ENCODE measurements at places on chromosomes 16 and 17.

- no peak for DNase-seq
These were observed 115.7 kb downstream of the ZNF423 start for GRCh38 chr16:49740256-49740655.

DNA sequence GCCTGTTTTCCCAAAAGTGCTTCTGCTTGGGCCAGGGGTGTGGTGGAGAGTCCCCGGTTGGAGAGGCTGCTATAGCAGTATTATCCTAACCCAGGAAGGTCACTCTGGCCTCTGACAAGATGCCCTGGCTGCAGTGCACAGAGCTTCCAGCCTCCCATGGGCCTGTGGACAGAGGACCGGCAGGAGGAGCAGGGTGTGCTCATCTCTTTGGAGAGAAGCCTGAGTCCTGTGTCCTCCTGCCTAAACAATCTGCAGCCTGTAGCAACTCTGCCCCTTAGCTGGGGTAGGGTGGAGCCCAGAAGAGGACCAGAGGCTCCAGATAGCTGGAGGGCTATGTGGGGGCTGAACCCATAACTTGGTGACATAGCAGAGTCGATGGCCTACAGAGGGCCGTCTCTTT lies 78.0 kb downstream of the MPRIP start:
- DNase-seq, result no peak

DNA sequence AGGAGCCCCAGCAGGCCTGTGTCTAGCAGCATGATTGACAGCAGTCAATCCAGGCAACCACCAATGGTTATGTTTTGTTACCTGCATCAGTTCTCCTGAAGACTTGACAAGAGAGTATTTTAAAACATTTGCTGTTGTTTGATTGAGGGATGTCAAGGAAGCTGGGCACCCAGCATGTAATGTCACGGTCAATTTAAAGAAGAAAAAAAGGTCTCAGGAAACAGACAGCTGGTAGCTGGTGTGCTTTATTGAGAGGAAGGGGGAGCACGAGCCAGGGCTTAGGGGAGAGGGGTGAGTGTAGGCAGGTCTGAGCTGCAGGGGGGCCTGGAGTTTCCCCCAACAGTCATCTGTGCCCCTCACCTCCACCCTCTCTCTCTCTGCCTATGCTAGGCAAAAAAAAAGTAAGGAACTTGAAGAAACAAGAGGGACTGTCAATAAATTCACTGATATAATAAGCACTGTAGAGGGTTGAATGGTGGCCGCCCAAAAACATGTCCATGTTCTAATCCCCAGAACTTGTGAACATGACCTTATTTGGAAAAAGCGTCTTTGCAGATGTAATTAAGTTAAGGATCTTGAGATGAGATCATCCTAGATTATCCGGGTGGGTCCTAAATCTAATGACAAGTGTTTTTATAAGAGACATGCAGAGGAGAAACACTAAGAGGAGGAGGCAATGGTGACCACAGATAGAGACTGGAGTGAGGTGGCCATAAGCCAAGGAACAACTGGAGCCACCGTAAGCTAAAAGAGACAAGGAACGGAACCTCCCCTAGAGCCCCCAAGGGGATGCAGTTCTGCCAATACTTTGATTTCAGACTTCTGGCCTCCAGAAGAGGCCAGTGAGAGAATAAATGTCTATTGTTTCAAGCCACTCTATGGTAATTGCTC lies 14.5 kb downstream of the TSPOAP1 start:
- DNase-seq, result no peak

DNA sequence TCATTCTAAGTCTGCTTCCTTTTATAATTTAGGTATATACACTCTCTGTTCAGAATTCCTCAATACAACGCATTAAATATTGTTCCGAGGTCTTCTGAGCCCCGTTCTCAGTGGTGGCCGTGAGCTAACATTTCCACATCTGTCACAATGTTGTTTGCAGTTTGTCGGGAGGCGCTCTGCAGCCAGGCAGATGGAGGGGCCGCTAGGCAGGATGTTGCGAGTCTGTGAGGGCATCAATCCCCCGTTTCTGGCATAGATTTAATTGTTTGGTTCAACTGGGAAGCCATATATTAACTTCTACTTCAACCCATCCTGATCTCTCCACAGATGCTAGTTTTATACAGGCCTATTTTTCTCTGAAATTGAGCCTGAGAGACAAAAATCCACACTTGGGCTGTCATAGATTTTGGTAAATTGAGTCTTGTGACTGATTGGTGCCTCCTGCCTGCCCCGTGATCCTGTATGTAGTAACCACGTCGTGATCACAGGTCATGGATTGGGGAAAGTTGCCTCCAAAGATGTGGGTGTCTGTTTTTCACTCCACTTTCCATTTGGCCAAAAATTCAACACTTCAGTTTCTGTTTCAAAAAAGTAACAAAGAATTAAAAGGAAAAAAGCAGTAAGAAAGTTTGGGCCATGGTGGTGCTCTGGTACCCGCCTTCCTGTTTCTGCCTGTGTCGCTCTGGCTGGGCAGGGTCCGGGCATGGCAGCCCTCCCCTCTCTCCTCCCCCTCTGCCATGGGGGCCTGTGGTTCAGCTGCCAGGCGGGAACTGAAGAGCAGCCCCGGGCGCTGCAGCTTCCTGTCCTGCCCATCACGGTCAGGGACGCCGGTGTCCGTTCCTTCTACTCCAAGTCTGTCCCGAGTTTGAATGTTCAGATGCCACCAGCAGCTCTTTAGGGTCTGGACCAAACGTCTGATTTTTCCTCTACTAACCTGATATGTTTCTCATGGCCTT lies 41.5 kb downstream of the RPTOR start:
- no peak for DNase-seq

DNA sequence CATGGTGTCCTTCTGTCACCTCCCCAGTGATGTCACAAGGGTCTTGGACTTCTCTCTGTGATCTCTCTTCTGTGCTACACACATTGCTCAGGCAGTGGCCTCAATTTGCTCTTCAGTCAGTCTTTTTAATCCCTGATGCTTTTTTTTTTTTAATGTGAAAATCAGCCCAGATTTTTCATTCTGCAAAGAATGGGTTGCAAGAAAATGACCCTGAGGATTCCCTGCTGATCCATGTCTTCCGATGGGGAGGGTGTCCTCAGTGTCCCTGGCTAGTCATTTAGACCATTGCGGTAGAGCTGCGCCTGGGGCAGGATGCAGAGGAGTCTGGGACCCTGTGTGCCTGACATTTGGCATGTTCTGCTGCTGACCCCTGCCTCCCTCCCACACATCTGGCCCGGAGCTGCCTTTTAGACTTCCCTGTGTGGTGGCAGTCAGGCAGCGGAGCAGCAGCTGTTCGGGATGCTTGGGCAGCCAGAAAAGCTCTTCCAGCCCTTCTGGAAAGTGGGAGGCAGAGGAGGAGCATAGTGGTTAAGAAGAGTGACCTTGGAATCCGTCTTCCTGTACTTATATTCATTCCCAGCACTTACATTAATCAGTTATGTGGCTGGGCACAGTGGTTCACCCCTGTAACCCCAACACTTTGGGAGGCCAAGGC lies 12.3 kb downstream of the GPT2 start:
- DNase-seq, result no peak

- no peak for DNase-seq
These were observed 96.7 kb downstream of the SEC14L1 start for GRCh38 chr17:77237232-77238008.

Data from activated CD8-positive, alpha-beta memory T cell treated with anti-CD3 and anti-CD28 coated beads, Interleukin-2, amount 50 U/mL, for 48 hours (primary cell).